ENCODE measurements at places on chromosomes 5 and 9.

- no peak for DNase-seq
Measured at GRCh38 chr9:135380311-135380960, 99.1 kb upstream of the PPP1R26 start.

DNA sequence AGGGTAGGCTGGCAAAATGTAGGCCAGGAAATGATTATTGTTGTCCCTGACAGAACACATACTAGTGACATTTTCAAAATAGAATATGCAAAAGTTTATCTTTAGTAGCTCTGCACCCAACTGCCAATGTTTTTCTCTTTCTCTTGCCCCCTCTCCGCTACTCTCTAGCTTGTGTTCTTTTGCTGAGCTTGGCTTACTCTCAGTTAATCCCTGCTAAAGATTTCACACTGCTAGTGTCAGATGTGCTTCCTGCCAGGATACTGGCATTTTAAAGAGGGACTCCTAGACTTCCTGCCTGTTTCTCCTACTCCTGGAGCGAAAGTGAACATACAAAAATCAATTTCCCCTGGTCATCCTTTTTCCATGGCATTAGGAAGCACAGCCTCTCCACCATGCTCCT is 260.5 kb downstream of the ARRDC3 start:
- DNase-seq: no peak

GRCh38 chr5:7377761-7378160 is 18.2 kb upstream of the ADCY2 start:
- no peak for DNase-seq

DNA sequence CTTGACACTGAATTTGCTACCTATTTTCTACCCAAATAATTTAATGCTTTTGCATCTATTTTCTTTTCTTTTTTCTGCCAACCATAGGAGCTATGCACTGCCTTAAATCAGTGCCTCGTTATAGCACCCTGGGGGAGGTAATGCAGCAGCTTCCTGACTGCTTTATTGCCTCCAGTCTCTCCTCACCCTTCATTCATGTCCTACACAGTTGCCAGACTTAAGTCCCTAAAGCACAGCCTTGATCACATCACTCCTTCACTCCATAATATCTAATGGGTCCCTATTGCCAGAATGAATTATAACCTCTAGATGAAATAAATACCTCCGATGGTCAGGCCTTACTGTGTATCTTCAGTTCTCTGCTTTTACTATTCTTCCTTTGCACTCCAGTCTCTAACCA is 211.2 kb upstream of the GLRA1 start:
- DNase-seq: no peak

GRCh38 chr9:129081388-129081904 is 535 bp downstream of the DOLPP1 start:
- peak; percentile 85 for DNase-seq

- DNase-seq: no peak
Measured at GRCh38 chr9:73137286-73137899, 14.3 kb upstream of the ANXA1 start.

GRCh38 chr9:74132986-74133385 is 364.1 kb upstream of the RORB start:
- no peak for DNase-seq

DNA sequence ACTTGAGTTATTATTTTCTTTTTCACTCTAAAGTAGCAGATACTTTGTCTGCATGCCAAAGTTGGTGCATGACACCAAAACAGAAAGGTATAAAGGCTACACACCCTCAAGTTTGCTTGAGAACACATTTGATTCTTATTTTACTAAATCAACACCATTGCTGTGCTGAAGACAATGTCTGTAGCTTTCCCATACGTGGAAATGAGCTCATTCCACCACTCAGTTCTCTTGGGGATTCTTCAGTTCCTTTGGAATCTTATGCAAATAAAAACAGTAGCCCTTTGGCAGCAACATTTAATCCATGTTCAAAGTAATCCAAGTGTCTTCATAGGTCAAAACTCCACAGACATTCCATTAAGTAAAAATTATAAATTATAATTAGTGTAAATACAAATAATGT is 264.9 kb downstream of the TLE1 start:
- no peak for DNase-seq

DNA sequence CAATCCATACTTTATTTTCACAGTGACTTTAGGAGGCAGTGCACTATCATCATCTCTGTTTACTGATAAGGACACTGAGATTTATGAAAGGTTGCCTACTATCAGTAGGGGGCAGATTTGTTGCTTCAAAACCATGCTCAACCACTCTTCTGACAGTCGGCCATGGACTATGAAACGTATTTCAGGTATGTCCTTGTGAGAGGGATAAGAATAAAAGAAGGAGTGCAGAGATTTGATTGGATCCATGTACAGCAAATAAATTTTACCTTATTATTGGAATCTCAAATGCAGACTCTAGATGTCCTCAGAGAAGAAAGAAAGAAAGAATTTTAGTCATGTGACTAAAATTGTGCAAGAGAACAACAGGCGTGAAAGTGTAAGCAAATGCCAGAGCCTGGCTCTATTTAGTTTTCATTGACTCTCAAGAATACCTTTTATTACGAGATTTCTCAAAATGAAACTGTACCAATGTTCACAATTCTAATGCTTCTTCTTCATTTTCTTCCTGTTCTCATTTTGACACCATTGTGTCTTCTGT is 296.6 kb upstream of the RASA1 start:
- DNase-seq: no peak

DNA sequence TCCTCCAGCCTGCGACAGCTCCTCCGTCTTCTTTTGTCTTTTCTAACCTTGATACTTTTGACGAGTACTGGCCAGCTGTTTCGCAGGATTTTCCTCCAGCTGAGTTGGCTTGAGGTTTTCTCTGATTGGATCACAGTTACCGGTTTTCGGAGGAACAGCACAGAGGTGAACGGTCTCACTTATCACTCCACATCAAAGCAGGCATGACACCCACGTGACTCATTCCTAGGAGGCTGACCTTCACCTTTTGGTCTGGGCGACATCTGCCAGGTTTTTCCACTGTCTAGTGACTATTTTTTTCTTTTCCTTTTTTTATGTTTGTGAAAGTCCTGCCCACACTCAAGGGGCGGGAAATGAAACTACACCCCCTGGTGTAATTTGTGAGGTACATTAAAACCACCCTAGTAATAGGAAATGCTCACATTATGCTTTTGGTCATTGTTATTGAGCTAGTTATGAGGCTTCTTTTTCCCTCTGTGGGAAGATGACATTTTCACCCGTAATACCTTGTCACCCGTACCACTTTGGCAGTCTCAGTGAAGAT is 319.2 kb downstream of the GADD45G start:
- no peak for DNase-seq

DNA sequence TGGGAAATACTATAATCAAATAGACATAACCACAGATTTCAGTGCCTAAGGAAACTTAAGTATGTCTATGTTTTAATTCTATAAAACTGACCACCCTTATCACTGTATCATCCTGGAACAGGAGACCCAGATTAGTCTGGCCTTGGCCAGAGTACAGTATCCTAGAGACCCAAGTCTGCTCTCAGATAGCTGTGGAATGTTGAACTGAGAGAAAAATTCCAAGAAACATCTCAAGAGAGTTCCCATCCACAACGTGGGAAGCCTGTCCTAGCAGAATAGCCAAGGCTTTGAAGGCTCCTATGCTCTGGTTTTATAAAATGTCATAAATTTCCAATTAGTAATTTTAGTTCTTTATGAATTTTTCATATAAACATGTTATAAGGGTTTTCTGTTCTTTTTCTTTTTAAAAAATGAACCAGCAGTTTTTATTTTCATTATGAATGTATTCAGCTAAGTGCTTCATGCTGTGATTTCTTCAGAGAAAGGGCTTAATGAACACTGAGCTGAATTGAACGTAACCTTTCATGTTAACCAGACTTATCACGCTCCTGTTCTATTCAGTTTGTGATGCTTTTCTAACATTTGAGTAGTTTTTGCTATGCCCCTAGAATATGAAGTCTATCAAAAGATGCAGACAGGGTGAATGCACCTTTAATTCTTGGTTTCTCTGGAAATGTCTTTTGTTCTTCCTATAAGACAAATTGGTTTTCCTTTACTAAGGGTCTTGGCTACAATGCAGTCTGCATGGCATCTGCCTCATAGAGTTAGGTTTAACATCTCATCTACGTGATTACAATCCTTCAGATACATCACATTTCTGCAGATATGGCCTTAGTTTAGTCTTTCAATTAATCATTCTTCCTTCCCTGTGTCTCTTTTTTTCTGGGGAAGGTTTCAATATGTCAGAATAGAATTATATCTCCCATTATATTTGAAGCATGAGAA is 230.8 kb downstream of the CYLC2 start:
- DNase-seq: no peak

- DNase-seq: peak; percentile 77
Measured at GRCh38 chr9:6927838-6928237, 170.1 kb downstream of the KDM4C start.

DNA sequence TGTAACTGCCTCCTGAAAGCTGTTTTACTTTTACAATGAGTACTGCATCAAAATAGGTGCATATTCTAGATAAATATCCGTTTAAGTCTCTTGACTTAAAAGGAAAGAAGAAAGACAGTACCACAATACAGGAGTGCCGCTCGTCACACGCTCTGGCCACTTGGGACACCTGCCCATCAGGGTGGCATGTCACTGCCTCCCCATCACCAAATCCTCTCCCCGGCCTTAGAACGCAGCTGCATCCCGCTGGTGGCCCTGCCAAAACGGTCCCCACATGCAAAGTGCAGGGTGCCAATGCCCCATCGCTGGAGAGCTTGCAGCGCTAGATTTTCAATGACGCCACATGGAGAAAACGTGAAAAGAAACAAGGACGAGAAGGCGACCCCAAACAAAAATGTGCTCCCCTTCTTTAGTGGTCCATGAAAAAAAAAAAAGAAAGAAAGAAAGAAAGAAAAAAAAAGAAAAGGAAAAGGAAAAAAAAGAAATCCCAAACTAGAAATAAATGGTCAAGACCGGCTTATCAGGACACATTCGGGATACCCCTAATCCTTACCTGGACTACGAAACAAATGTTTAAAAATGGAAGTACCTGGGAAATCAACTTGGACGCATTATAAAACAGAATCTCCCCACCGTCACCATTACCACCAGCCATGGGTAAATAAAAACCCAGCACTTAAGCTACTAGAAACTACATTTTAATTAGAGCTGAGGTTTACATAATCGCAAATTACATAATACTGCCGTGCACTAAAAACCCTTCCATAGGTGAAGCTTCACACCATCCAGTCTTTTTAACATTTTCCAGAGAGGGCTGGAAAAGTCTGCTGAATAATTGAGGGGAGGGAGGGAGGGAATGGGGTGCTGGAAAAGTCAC is 1.0 kb downstream of the ANKH start:
- DNase-seq: peak; percentile 44

- no peak for DNase-seq
Measured at GRCh38 chr5:111948092-111948841, 191.3 kb upstream of the NREP start.

DNA sequence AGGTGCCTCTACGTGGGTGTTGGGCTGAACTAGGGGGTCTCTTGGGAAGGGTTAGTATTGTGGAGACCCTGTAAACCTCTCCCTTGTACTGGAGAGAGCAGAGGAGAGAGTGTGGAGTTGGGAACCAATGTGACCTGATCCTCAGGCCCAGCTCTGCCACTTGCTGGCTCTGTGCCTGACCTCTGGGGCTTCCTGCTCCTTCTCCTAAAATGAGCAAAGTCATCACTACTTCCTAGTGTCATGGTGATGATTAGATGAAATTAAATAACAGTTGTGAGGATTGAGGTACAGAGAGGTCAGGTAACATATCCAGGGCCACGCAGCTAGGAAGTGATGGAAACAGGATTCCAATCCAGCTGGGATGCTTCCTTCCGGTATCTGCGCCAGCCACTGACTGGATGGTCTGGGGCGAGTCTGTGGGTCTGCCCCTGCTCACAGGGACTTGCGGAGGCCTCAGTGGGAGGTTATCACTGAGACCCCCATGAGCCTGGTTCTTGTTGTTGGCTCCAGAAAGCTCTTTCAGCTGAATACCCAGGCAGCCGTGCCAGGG is 9.2 kb downstream of the GALNT10 start:
- DNase-seq: peak; percentile 81

DNA sequence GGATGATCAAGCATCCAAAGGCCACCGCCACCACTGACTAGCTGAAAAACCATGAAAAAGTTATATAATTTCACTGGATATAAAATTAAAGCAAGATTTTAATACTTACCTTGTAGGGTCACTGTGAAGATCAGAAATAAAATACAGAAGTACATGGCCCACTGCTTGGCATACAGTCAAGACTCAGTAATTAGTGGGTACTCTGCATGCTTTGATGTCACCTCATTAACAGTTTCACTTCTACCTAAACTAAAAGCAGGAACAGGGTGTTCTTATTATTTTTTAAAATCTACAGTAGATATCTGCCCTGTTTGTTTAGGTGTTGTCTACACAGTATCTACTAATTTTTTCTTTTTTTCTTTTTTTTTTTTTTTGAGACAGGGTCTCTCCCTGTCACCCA is 66.4 kb downstream of the NFIB start:
- no peak for DNase-seq

Measured in erythroblast (primary cell).